ENCODE measurements at places on chromosomes 1 and 21.

- DNase-seq: no peak
These were observed 8.8 kb upstream of the BTG2 start for GRCh38 chr1:203296460-203297073.

- no peak for DNase-seq
These were observed 135.4 kb downstream of the LMO4 start for GRCh38 chr1:87464022-87464490.

DNA sequence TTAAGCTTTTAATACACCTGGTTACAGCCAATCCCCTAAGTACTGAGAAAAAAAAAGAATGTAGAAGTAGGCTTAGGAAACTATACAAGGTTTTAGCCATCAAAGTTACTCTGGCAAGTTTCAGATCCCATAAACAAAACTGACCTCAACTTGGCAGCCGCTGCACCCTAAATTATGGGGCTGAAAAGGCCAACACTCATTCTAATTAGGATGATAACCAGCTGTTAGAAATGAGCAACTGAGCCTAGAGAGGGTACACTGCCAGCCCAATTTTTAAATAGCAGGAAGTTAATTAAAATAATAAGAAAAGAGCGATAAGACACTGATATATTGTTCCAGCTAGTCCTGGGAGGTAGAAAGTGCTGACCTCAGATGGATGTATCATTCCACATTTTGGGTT, 105.7 kb upstream of the VAV3 start:
- no peak for DNase-seq

GRCh38 chr1:180777072-180777689, 135.5 kb upstream of the KIAA1614 start:
- no peak for DNase-seq

DNA sequence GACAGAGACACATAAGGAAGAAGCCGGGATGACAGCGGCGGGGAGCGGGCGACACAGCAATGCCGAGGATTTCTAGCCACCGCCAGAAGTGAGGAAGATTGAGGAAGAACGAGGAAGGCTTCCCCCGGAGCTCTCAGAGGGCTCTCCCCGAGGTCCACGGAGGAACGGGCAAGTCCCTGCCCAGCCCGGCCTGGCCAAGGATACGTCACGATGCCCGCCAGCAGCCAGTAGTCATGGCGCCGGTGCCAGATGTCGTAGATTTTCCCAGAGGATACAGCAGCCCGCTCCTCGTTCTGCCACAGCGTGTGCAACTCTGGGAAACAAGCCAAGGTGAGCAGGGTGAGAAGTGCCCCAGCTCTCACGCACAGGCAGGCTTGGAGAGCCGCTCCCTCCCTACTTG, 65.9 kb downstream of the KCNAB2 start:
- no peak for DNase-seq

DNA sequence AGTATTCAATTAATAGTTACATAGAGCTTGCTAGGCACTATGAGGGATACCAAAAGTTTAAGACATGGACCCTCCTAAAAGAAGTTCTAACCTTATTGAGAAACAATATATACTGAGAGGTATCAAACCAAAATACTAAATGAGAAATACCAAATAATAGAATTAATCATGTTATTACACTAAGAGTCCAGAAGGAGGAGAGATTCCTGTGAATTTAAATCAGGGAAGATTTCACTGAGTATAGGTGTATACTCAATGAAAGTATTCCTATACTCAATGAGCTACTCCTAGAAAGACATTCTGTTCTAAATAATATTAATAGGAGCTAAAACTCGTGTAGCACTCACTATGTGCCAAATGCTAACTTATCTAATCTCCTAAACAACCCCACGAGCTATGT, 9.4 kb downstream of the CR1L start:
- DNase-seq: no peak

- no peak for DNase-seq
These were observed 477.6 kb downstream of the NPHP4 start for GRCh38 chr1:5514527-5515183.

GRCh38 chr1:68158837-68159236, 73.5 kb downstream of the WLS start:
- DNase-seq: no peak

GRCh38 chr1:67162954-67163353, 3.3 kb upstream of the IL23R start:
- DNase-seq: no peak

- DNase-seq: no peak
These were observed 7.6 kb downstream of the SESN2 start for GRCh38 chr1:28266920-28267322.

DNA sequence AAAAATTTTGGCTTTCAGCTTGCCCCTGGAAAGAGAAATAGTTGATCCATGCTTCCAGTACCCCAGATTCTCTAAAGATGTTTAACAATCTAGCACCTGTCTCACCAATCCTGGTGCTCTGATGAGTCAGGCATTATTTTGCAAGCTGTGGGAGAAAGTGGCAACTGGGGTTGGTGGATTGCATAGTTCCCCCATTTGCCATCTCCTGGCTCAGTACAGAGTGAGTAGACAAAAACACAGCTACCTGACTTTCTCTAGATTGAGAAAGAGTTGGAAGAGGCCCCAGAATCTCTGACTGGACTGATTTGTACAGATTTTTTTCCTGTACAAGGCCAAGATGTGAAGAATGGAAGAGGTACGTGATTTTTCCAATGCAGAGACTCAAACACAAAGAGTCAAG, 75.1 kb upstream of the NEGR1 start:
- no peak for DNase-seq

- DNase-seq: no peak
These were observed 58.8 kb downstream of the TOMM20 start for GRCh38 chr1:235069577-235070563.

GRCh38 chr1:240092301-240093119, 827 bp downstream of the FMN2 start:
- peak; percentile 18 for DNase-seq

- DNase-seq: no peak
These were observed 6.6 kb downstream of the C1orf226 start for GRCh38 chr1:162388083-162388594.

DNA sequence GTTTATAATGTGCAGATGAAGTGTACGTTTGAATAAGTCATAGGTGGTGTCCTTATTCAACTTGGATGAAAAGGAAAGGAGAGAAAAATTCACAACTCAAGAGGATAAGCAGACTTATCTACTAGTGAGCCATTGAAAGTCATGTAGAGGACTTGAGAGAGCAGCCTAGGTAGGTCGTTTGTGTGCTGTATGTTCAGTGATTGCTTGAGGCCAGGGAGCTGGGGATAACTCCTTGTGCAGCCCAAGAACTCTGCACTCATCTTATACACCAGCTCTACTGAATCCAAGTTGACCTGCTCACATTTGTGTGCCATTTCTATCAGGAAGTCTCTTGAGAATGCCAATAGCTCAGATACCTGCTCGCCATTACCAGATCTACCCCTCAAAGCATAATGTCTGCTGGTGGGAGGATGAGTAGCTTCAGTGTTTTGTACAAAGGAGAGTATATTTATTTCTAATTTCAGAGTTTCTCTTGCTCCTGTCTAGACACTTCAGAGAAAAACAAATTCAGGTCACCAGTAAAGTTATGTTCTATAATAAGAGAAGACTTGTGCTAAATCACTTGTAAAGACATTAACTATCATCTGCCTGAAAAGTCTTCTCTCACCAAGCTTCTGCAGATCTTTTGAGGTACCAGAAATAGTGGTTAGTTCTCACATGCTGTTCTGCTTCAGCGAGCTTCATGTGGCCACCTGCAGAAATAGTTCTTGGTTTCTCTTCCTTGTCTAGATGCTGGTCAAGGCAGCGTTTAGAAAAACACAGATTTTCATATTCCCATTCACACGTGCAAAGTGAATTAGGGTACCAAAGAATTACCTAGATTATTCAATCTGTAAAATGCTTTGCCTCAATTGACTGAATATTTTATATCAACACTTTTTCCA, 10.8 kb downstream of the S1PR1 start:
- no peak for DNase-seq

DNA sequence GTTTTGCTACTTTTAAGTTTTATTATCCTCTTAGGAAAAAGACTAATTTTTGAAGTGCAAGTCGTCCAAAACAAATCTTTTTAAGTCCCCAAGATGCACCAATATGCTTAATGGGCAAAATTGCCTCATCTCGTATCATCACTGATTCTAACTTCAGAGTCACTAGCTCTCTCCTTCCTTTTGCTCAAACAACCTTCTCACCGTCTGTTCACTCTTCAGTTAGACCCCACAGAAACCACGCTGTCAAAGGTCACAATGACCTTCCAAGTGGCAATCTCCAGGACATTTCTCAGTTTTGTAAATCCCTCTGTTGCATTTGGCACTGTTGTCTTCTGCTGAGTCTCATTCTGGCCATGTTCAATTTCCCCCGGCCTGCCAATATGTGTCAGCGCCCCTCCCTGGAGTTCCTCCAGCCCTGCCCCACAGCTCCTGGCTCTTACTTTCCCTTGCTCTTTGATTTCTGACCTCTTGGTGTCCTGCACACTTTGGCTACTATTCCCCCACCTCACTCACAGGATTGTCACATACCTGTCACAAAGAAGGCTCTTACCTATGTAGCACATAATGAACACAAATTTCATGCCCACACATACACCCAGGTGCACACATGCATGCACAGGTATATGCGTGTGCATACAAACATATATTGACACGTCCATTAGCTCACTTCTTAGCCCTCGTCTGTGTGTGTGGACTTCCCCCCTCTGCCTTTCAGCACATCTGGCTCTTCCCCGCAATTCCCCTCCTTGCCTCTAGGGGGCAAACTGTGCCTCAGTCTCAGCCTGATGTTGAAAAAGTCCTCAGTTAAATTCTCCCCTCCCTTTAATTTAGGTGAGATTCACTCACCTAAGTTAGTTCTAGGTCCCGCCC, 354.0 kb upstream of the DUSP10 start:
- DNase-seq: no peak

DNA sequence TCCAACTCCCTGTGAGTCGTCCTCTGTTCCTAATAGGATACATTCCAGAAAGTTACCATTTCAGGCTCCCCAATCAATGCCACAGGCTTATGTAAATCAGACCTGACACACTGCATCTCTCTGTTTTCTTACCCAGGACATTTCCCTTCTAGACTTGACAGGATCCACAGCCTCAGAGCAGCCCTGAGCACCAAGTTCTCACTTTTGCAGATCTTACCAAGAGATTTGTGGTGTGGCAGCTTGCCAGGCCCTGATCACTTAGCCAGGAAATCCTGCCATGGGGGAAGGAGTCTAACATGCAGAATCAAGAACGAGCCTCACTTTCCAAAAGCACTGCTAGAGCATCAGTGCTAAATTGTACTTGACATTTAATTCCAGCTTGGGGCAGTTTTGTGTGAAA, 202.9 kb downstream of the TBX15 start:
- no peak for DNase-seq

DNA sequence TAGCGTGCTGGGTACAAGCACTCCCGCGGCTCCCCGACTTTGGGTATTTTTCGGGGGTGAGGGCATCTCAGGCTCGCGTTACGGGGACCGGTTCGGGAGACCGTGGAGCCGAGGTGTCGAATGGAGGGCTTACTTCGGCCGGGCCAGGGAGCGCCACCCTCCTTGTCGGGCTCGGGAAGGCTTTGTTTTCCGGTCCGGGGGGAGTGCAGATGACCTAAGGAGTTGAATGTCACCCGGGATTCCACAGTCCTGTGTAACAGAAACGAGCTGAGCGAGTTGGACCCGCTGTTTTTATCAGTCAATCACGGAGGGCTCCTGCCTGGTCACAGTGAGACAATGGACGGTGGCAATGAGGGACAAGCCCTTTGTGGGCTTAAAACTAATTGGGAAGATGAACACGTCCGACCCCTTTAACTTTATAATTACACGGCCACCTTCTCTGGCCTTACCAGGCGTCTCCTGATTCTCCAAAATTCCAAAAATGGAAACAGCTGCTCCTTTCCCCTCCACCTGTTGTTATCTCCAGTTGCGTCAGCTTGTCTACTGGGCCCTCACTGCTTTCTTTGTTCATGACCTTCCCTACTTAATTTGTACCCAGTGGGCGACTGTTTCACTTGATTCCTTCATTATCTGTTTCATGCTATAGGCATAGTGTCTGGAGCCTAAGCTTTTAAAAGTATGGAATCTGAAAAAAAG, 929 bp upstream of the TRIM45 start:
- DNase-seq: no peak

DNA sequence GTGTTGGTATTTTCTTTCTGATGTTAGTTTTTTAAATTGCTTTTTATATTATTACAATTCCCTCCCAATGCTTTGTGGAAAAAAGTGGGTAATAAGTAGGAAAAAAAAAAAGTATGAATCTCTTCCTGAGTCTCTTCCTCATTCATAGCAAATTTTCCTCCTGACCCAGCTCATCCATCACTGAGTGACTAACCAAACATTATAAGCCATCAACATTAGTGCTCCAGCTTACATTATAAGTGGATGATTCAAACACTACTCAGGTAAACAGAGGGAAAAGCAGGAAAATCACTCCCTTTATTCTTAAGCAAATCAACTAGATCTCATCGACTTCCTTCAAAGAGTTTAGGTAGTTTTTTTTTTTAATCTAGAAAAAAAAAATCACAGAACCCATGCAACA, 15.4 kb upstream of the SAMD13 start:
- DNase-seq: no peak

- no peak for DNase-seq
These were observed 16.6 kb upstream of the SLFNL1 start for GRCh38 chr1:41038110-41038509.

GRCh38 chr1:230919207-230919606, 50.9 kb upstream of the C1orf198 start:
- no peak for DNase-seq

DNA sequence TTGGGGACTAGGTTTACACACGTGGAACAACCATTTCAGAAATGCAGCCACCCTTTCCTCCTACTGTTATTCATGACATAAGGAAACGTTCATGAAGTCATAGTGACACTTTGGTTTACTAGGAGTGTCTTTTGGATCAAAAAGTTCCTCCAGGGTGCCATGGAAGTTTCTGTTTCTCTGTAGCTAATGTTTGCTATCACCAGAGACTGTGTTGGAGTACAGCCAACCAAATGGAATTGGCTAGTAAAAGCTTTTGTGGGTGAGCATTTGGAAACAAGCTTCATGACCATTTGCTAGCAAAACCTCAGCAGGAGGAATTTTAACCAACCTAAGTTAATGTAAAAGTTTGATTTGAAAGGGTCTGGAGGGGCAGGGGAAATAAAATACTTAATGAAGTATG, 43.9 kb upstream of the ADGRL2 start:
- no peak for DNase-seq

DNA sequence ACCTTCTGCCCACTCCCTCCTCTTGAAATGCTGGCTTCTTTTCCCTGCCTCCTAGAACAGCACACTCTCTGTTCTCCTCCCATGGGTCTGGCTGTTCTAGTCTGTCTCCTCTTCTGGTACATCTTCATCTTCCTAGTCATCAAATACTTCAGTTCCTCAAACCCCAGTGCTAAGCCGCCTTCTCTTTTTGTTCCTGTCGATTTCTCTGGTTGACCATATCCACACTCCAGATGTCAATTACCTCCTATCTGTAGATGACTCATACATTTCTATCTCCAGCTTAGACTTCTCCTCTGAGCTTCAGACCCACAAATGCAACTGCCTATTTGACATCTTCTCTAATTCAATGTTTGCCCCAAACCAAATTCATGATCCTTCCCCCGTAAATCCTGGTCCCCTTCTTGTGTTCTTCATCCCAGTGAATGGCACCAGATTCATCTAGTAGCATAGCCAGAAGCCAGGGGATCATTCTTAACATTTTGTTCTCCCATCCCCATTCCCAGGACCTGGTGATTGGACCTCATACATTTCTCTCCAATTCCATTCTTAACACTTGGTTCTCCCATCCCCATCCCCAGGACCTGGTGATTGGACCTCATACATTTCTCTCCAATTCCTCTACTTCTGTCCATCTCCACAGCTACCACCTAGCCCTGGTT, 35.9 kb downstream of the USP24 start:
- DNase-seq: no peak
